Activated CD4-positive, alpha-beta T cell treated with anti-CD3 and anti-CD28 coated beads, Interleukin-2, amount 50 U/mL, for 16 hours (primary cell): ENCODE measurements at places on chromosomes 3 and 15.
A peak's percentile ranks its signal among the peaks of the same experiment; 100 is the strongest.

DNA sequence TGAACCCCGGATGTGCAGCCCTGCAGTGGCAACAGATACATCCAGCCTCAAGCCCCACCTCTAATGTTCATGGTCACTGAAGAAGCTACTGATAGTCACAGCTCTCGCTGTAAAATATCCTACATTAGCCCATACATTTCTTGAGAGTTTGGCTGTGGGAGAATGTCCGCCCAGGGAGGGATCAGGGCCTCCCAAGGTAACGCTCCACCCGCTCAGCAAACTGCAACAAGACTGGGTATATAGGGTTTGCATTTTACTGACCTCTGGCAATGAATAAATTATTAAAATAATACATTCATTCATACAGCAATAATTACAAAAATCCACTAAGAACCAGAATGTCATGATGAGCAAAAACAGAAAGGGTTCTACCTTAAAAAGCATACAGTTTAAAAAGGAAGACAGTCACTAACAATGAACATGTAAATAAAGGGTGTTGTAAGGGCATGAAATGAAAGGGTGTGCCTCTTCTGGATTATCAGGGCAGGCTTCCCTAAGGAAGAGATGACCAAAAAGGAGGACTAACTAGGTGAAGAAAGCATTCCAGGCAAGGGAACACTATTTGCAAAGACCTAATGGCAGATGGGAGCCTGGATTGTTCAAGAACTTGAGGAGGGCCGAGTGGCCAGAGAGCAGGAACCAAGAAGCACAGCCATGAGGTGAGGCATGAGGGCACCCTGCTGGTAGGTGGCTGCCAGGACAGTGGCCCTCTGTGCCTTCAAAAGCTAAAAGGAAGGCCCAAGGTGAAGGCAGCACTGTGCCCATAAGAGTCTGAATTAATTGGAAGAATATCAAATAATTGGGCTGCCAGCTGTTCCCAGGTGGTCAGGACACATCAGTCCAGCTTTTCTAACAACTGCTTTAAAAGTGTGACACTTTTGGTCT is 28.1 kb upstream of the CTDSPL start:
- DNase-seq, result no peak

DNA sequence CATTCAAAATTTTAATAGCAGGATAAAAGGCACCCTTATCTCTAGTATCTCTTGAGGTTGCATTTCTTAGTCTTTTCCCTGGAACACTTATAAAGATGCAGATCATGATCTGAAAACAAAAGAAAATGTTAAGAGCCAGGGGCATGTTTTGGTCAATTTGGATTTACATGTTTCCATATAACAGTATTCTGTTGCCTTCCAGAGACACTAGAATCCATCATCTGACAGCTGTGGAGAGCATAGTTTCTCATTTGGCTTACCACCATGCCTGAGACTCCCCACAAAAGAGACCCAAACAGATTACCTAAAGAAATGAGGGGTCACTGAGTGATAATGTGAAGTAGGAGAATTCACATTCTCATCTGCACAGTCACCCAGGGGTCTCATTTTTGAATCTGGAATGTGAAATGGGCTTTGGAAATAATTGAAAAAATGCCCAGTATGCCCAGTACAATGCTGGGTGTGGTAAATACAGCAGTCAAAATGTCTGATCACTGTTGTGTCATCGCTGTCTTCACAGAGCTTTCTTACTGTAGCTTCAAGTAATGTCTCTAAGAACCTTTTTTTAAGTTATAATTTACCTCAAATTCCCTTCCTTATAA is 79.9 kb upstream of the ZBTB20 start:
- no peak for DNase-seq

DNA sequence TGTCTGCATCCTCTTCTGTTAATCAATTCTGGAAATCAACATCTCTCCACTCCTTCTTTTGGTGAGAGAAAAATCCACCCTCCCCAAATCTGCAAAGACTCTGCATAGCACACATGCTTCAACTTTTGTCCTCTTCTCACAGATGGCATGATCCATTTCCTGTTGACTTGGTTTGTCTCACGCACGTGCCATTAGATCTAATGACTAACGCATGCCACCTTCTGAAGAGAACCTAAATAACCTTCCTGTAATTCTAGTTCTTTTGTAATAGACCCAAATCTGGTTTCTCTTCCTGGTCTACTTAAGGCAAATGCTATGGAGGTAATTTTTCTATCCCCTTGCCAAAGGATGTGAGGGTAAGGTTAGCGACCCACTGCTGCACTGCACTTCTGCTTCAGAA is 51.0 kb upstream of the ATOSA start:
- DNase-seq, result peak; percentile 59

DNA sequence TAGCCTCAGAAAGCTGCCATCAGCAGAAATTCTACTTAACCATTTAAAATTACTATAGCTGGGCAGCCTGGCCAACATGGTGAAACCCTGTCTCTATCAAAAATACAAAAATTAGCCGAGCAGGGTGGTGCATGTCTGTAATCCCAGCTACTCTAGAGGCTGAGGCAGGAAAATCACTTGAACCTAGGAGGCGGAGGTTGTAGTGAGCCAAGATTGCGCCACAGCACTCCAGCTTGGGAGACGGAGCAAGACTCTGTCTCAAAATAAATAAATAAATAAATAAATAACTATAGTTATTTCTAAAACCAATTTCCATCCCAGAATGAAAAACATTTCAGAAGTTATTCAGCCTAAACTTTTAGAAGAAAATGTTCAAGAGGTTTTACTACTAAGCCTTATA is 25.1 kb downstream of the LRRFIP2 start:
- DNase-seq, result no peak

DNA sequence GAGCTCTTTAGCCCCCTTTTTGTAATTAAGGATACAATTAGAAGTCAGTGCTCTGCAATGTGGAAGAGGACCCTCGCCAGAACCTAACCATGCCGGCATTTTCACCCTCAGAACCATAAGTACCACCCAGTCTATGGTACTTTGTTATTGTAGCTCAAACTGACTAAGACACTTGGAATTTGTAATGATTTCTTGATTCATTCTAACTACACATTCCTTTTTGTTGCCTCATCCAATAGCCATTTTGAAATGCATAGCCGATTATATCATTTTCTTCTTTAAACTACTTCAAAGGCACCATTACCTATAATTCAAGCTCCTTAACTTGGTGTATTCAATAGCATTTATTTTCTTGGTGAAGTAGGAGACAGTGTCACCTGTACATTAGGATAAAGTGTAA is 61.4 kb downstream of the GLB1 start:
- DNase-seq, result no peak

GRCh38 chr3:72633121-72633520 is 215.1 kb downstream of the SHQ1 start:
- no peak for DNase-seq

GRCh38 chr3:195407531-195408409 is 35.0 kb downstream of the ACAP2 start:
- peak; percentile 53 for DNase-seq

GRCh38 chr3:40846451-40846850 is 321.7 kb downstream of the ZNF621 start:
- no peak for DNase-seq

GRCh38 chr15:77692614-77693013 is 59.9 kb upstream of the LINGO1 start:
- DNase-seq, result no peak

GRCh38 chr15:29937956-29938355 is 115.7 kb upstream of the TJP1 start:
- no peak for DNase-seq

- no peak for DNase-seq
Observed at GRCh38 chr3:72017935-72018334, 233.0 kb upstream of the PROK2 start.

DNA sequence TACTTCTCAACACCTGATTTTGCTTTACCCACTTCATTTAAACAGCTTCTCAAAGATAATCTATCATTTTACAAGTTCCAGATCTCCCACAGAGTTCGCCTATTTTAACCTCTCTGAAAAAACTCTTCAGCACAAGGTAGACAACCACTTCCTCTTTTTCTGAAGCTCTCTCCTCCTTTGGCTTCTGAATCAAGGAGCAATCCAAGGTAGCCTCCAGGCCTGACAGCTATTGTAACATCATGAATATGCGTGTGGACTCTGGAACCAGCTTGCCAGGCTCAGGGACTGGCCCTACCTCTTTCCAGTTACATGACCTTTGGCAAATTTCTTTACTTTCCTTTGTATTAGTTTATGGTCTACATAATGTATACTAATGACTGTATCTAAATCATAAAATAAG is 405.9 kb upstream of the ZNF385D start:
- DNase-seq, result no peak

GRCh38 chr3:102078854-102079808 is 229.8 kb downstream of the NFKBIZ start:
- DNase-seq, result no peak

- DNase-seq, result no peak
Observed at GRCh38 chr15:68387381-68388143, 44.4 kb downstream of the ITGA11 start.

DNA sequence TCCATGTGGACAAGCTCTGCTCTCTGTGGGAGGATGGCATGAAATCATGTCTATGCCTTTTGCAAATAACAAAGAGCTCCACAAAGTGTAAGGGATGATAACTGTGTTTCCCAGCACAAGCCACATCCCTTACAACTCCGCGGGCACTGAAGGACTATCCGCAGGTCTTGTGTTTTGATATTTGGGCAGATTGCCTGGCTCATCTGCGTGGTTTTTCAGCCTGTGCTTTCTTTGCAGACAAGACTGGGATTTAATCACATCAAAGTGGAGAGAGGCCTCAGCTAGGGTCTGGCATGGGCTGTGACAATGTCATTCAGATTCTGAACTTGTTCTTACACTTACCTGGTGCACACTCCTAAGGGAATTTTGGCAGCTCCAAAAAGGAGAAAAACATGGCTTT is 30.2 kb upstream of the CA12 start:
- DNase-seq, result no peak

DNA sequence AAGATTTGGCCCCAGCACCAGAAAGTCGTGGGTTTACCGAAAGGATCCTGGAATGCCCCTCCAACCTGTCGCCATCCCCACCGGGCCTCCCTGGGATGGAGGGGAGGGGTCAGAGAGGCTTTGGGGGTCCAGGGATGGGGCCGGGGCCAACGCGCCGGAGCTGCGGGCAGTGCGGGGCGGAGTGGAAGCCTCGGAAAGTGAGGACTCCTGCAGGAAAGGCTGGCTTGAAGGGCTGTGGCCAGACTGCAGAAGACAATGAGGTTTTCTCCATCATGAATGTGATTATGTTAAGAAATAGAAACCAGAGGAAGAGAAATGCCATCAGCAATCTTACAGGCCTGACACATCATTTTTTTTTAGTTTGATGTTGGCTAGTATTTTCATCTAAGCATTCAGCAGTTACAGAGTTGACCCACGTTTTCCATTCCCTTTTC is 738 bp downstream of the YEATS2 start:
- peak; percentile 34 for DNase-seq
